ENCODE measurements at places on chromosomes 5 and 9. TPM values are rescaled to one million over a fixed set of nuclear protein-coding genes. Genes with fewer than 3 reads are reported as not detected.

SNCAIP gene
- polyA plus RNA-seq = not detected

TLX3 gene
- not detected for polyA plus RNA-seq

SLC6A19 gene
- not detected for polyA plus RNA-seq

HAVCR1 gene
- not detected for polyA plus RNA-seq

ARID3C gene
- polyA plus RNA-seq = not detected

IL9 gene
- not detected for polyA plus RNA-seq

VCAN gene
- polyA plus RNA-seq = 0.28 TPM

FOXI1 gene
- polyA plus RNA-seq = not detected

MYOT gene
- 0.20 TPM for polyA plus RNA-seq
